NCI-H1092 (cell line): ENCODE measurements at places on chromosomes 1 and 21.

- DNase-seq = peak; percentile 7
Observed at GRCh38 chr1:152458384-152459185, 44.5 kb upstream of the CRNN start.

GRCh38 chr1:94579876-94580294, 38.3 kb upstream of the F3 start:
- DNase-seq = no peak

DNA sequence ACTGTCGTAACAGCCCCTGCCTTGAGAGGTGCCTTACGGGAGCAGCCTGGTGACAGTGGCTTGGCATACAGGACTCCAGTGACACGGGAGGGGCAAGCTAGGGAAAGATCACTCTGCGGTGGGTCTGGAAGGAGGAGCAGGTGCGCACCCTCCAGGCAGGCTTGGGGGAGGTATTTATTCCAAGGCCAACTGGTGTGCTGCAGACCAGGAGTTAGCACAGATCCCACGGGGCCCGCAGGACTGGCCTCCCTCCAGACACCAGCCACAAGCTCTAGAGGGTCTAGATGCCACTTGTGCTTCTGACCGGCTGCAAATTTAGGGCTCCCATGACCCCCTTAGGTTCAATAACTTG, 22.1 kb downstream of the PSEN2 start:
- no peak for DNase-seq

DNA sequence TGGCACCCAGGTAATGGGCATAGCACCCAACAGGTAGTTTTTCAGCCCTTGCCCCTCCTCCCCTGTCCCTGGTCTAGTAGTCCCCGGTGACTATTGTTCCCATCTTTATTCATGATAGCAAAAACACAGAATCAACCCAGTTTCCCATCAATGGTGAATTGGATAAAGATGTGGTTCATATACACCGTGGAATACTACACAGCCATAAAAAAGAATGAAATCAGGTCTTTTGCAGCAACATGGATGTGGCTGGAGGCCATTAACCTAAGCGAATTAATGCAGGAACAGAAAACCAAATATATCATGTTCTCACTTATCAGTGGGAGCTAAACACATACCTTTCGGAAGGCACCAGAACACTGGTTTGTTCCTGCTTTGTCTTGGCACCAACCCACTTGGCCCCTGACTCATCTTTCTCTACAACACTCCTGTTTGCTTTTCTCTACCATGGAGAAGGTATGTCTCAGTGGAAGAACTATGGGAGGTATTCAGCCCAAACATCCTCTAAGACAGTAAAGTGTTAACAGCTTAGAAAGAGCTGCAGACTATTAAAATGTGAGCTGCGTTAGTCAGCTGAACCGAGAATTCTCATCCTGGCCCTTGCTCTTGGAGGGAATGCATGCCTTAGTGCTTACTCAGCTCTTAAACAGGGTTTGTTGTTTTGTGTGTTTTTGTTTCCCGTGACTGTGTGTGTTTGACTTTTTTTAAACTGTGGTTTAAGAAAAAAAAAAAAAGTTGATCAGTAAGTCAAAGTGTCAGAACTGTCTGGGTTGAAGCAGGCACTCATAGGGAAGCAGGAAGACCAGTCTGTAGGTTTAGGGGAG, 203.0 kb downstream of the TOMM20 start:
- DNase-seq = no peak

GRCh38 chr1:6538956-6539355, 15.4 kb downstream of the NOL9 start:
- no peak for DNase-seq

- DNase-seq = no peak
Observed at GRCh38 chr1:111987502-111987901, 2.0 kb downstream of the KCND3 start.

DNA sequence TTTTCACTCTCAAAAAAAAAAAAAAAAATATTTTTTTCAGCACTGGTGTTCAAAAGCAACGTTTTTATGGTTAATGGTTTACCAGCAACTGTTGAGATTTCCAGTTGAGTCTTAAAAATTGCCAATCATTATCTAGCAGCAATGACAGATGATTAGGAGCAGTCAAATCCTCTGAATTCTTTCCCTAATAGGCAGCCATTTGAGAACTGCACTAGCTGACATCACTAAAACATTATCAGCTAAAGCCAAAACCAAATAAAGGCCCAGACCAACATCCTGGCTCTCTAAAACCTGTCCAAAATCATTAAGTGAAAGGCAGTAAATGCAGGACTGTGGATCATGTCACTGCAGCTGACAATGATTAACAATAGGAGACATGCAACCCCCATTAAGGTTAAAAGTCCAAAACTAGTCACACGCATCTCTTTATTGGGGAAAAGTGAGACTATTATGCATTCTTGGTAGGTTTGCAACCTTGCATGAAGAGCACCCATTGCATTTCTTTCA, 14.0 kb downstream of the SFPQ start:
- DNase-seq = no peak

GRCh38 chr21:44700101-44701022, 3.4 kb downstream of the KRTAP10-12 start:
- DNase-seq = no peak

DNA sequence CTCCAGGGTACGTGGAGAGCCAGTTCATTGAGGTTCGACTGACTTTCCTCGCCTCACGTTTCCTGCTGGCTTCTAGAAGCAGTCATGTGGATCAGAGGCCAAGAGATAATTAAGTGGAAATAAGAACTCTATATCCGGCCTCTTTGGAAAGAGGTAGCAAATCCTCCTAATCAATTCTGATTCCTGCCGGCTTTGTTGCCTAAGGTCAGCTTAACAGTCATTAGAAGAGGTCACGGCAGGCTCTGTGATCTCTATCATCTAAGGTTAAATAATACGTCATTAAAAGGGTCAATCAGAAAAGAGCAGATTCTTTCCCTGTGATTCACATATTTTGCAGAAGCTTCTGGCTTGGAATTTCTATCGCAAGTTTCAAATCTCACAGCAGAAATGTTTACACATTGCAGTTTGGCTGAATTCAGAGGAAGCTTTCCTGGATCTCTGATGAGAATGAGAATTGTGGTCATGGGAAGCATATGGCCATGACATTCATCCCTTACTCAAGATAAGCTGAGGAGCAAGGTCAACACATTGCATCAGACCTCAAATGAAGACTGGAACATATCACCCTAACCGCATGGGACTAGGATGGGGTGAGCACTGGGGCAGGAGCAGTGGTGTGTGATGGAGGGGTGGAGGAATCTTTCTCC, 189.4 kb downstream of the PBX1 start:
- no peak for DNase-seq
